Stimulated activated naive CD8-positive, alpha-beta T cell treated with anti-CD3 and anti-CD28 coated beads, Interleukin-15, Interleukin-2, amounts not matched to agents 100 U/mL and 50 U/mL, for 24 hours (primary cell): ENCODE measurements at places on chromosomes 2 and 18.

GRCh38 chr2:121095257-121096080 lies 189.5 kb downstream of the TFCP2L1 start:
- peak; percentile 26 for DNase-seq

DNA sequence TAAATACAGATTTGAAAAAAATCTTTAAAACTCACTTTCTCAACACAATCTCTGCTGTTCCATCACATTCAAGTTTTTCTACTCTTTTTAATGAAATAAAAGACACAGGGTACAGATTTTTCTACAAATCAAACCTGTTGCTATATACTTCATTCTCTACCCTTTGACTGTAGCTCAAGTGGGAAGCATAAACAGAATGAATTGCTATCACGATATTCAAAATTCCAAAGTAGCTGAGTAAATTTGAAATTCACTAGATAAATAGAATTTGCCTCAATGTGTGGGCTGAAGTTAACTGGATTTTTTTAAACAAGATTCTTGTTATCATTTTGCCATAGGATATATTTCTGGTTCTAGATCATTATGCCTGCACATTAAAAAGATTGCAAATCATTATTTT lies 185.9 kb downstream of the ZNF521 start:
- no peak for DNase-seq

GRCh38 chr2:8526403-8526696 lies 155.5 kb upstream of the ID2 start:
- DNase-seq: no peak

DNA sequence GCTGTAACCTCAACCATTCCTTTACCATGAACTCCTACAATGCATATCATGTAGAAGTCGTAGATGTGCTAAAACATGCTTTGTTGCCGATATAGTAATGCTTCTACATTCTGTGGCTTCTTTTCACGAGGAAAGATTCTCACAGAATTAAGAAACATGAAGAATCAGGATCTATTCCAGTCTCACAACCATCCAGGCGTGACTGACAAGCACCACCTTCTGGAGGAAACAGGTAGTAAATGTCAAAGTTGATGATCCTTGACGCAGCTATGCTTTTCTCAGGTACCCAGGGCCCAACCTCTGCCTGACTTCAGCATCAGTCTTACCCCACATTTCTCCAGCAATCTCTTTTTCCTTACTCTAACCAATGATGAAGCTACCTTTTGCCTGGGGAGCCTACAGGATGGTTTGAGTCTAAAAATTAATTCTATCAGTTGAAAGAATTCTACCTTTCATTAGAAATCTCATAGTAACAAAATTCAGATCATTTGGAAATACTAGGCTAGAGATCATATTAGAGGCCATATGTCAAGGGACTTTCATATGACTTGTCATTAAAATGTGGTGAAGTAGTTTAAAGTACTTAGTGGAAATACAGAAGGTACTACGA lies 123.3 kb upstream of the RND3 start:
- no peak for DNase-seq

DNA sequence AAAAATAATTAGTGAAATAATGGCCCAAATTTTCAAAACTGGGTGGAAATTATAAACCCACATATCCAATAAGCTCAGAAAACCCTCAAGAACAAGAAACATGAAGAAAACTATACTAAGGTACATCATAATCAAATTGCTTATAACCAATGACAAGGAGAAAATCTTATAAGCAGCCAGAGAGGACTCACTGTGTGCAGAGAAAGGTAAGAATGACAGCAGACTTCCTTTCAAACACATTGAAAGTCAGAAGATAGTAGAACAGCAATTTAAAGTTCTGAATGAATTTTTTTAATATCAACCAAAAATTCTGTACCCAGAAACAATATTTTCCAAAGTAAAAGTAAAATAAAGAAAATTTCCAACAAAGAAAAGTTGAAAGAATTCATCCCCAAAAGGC lies 197.7 kb upstream of the RAB12 start:
- DNase-seq: no peak

DNA sequence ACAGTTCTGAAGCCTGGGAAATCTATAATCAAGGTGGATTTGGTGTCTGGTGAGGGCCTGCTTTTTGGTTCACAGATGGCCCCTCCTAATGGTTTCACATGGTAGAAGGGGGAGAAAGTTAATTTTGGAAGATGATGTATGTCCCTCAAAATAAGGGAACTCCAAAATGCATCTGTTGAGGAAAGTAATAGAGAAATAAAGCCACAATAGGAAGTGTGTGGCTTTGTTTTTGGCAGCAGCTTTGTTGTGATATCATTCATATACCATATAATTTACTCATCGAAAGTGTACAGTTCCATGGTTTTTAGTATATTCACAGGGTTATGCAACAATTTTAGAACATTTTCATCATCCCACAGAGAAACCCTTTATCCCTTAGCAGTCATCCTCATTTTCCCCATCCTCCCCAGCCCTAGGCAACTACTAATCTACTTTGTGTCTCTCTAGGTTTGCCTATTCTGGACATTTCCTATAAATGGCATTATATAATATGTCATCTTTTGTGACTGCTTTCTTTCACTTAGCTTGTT lies 274.0 kb upstream of the FAM98A start:
- no peak for DNase-seq

- no peak for DNase-seq
These were observed 132.9 kb upstream of the HDAC4 start for GRCh38 chr2:239533569-239534316.

DNA sequence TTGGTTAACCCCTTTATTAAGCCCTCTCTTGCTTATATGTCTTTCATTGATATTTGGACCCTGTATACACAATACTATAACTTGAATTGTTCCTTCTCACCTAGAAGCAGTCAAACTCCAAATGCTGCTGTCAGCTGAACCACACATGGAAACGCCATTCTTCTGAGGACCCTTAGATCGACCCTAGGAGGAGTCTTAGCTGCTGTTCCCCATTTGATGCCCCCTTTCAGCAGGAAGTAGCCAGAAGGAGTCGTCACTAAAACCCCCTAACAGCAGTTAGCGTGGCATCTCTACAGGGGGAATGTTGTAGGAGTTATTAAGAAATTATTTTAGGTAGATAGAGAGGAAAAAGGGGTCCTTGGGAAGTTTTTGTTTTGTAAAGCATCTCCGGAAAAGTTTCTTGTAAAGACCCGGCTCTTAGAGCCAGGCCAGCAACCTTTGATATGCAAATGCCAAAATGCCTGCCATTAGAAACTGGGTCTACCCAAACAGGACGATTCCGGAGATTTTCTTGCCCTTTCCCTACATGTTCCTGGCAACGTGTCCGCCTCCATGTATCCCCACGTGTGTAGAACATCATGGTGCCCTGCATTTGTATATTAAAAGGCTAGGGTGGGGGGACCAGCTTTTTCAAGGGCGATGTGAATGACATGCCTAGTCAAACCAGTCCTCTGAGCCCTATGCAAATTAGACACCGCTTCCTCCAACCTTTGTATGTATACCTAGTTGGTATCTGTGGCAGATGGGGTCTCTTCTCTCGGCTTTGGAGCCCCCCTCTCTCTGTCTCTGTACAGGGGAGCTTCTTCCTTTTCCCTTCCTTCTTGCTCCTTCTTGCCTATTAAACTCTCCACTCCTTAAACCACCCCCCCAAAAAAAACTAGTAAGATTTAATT lies 638.4 kb upstream of the POU3F3 start:
- no peak for DNase-seq

GRCh38 chr2:133334923-133335322 lies 233.3 kb downstream of the NCKAP5 start:
- DNase-seq: no peak

- DNase-seq: no peak
These were observed 291.5 kb downstream of the SLC4A3 start for GRCh38 chr2:219918944-219919343.

GRCh38 chr2:181310967-181311366 lies 146.2 kb upstream of the ITGA4 start:
- DNase-seq: no peak

DNA sequence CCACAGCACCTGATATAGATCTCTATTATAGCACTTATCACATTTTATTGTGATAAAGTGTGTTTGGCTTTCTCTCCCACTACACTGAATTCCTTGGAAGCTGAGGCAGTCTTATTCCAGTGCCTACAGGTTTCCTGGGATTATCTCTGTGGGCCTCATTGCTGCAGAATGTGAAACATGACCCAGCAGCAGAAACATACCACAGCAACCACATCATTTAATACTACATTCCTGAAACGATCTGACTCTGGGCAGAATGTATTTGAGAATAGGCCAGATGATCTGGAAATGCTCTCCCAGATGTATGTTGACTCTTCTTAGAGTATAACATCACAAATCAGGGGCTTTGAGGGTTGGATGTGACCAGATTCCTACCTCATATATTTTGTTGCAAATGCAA lies 323.5 kb upstream of the TANK start:
- DNase-seq: no peak

DNA sequence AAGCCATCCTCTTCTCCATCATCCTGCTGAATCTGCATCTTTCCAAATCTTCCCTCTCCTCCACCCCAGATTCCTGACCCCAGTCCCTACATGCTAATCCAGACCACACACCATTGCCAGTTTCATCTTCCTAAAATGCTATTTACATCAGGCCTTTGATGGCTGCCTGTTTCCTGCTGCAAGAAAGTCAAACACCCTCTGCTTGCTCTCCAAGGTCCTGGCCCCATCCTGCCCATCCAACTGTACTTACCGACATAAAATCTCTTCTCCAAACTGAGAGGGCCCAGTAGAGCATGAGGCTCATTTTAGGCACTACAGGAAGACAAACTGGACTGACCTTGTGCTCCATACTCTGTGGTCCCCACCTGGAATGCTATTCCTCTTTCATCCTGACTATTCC lies 19.0 kb downstream of the ALK start:
- DNase-seq: no peak

- DNase-seq: no peak
These were observed 15.6 kb upstream of the SNED1 start for GRCh38 chr2:240982821-240983281.
